Right atrium auricular region (tissue), 2 donors: ENCODE measurements at places on chromosomes 1 and 21. TPM values are rescaled to one million over a fixed set of nuclear protein-coding genes. Genes with fewer than 3 reads are reported as not detected.

PPP1R12B gene
- total RNA-seq: 821 TPM

VCAM1 gene
- total RNA-seq: 7.0 TPM

DNA sequence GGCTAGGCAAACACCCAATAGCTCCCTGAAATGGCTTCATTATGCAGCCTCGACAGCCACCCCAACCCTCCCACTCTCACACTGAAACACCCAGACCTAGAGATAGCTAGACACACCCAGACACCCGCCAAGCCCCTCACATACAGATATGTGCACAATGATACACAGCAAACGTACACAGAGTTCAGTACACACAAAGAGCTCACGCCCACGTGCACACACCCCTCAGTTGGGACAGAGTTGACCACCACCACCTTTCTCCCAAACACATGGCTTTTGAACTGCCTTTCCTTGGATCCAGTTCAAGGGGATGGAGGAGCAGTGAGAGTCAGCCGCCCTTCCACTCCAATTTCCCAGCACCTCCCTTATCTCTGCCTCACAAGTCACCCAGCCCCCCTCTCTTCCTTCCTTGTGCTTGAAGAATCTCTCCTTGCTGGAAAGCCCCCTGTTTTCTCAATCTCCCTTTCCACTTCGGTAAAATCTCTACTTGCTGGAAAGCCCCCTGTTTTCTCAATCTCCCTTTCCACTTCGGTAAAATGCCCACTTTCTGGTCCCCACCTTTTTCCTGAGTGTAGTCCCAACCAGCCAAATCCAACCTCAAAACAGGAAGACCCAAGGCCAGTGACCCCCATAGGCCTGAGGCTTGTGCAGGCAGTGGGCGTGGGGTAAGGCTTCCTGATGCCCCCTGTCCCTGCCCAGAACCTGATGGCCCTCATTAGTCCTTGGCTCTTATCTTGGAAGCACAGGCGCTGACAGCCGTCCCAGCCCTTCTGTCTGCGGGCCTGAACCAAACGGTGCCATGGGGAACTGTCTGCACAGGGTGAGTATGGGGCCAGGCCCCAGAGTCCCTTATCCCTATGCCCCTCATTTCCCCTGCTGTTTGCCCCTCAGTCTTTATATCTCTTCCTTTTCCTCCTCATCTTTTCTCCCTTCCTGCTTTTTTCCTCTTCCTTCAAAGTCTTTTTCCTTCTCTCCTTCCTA lies at the start of gene ACKR1:
Gene ACKR1, plus strand, starts transcription at position 715 of the 981 bp plus-strand sequence. Its CDS starts 85 bp downstream, at position 800.
- H3K4me1 ChIP-seq: no peaks in the 10 kb centered on the region
- no peak for DNase-seq
- H3K36me3 ChIP-seq: no peaks in the 10 kb centered on the region
- peak within 1 kb of the TSS; percentile 1 for H3K4me3 ChIP-seq
- H3K27me3 ChIP-seq: no peaks in the 10 kb centered on the region

C1orf87 gene
- not detected for total RNA-seq

DTL gene
- total RNA-seq: 0.08 TPM

CFHR2 gene
- not detected for total RNA-seq

DNA sequence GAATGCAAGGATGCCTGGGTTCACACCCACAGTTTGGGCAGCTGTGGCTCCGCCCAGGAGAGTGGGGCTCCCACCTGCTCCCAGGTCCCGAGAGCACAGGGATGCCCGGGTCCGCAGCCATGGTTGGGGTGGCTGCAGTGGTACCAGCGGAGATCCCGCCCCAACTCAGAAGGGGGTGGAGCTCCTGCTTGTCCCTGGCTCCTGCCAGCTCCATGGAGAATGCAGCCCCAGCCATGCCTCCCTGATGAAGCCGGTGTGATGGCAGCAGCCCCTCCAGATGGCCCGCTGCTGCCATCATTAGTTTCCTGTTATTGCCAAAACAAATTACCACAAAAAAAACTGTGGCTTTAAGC lies 113.1 kb upstream of the RUNX3 start:
- no peak overlapping the region for H3K4me3 ChIP-seq
- DNase-seq: no peak

DNA sequence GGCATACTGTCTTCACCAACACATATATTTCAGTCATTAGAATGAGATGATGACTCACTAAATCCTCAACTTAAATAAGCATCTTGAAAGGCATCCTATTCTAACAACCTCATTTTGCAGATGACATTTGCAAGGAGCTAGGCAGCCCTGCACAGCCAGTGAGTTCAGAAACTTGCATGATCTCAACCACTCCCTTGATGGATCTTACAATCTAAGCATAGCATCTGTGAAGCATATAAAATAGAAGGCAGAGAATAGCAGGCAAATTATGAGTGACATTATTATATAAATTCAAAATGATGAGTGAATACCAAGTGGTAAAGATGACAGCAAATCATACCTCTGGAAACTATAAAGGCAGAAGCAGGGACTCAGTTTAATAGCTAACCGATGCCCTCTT lies 31.6 kb downstream of the KRTAP20-3 start:
- H3K27ac ChIP-seq: no peak overlapping the region
- no peaks in the 10 kb centered on the region for H3K27me3 ChIP-seq
- no peak overlapping the region for H3K4me3 ChIP-seq

- no peaks in the 10 kb centered on the region for H3K36me3 ChIP-seq
- H3K27me3 ChIP-seq: no peaks in the 10 kb centered on the region
- H3K27ac ChIP-seq: no peak overlapping the region
- H3K4me3 ChIP-seq: no peak overlapping the region
Measured at GRCh38 chr1:219387211-219387610, 213.5 kb downstream of the LYPLAL1 start.

GRCh38 chr1:61426885-61427284 lies 298.1 kb downstream of the TM2D1 start:
- H3K36me3 ChIP-seq: peaks cover 7% of the 10 kb centered on the region
- DNase-seq: no peak
- H3K27ac ChIP-seq: peak overlapping the region; percentile 72
- no peaks in the 10 kb centered on the region for H3K4me1 ChIP-seq

GRCh38 chr1:86375688-86376087 lies 20.4 kb downstream of the ODF2L start:
- peaks cover 6% of the 10 kb centered on the region for H3K36me3 ChIP-seq
- no peak overlapping the region for H3K27ac ChIP-seq
- no peak overlapping the region for H3K4me3 ChIP-seq
- H3K27me3 ChIP-seq: no peaks in the 10 kb centered on the region

DNA sequence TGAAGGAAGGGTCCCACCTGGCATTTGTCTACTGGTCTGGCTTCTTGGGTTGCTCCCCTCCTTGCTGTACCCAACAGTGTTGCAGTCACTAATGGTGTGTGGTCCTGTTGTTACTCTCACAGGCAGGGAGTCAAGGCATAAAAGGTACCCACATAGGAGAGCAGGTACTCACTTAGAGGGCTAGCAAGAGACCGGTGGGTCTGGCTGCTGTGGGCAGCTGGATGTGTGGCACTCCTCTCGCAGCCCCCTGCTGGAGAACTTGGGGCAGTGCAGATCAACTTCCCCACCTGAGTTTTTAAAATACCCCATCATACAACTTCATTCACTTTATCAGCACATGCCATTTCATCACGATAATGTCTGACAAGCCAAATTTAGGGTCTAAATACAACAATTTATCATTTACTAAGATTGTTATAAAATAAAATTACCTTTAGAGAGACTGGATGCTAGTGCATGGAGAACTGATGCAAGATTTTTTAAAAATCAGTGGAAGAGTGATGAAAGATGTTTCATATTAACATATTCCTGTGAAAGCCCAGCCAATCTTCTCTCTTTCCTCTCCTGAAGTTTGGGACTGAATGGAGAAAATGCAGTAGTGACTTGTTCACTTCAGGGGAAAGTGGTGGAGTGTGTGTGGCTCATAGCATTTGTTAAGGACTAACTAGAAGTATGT lies 42.8 kb downstream of the ACP6 start:
- H3K27ac ChIP-seq: no peak overlapping the region
- no peaks in the 10 kb centered on the region for H3K27me3 ChIP-seq
- peaks cover 30% of the 10 kb centered on the region for H3K36me3 ChIP-seq
- DNase-seq: no peak
- H3K4me3 ChIP-seq: no peak overlapping the region

DNA sequence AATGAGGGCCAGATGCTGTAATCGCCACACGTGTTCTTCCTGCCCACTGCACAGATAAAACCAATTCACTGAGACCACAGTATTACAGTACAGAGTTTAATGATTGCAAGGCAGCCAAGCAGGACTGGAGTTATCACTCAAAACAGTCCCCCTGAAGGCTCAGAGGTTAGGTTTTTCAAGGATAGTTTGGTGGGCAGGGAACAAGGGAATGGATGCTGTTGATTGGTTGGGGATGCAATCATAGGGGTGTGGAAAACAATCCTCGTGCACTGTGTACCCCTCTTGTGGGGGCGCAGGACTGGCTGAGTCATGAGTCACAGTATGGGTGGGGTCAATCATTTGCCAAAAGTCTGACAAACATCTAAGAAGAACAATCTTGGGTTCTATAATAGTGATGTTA lies 12.4 kb upstream of the USP1 start:
- no peak overlapping the region for H3K4me3 ChIP-seq
- H3K27me3 ChIP-seq: no peaks in the 10 kb centered on the region
- no peaks in the 10 kb centered on the region for H3K4me1 ChIP-seq
- no peak for DNase-seq
- H3K27ac ChIP-seq: no peak overlapping the region

- no peaks in the 10 kb centered on the region for H3K36me3 ChIP-seq
- no peaks in the 10 kb centered on the region for H3K27me3 ChIP-seq
- no peak for DNase-seq
Measured at GRCh38 chr1:17927952-17928351, 172.8 kb downstream of the ACTL8 start.

GRCh38 chr1:211874521-211875347 lies 44.2 kb upstream of the LPGAT1 start:
- no peaks in the 10 kb centered on the region for H3K4me1 ChIP-seq
- DNase-seq: no peak
- no peak overlapping the region for H3K27ac ChIP-seq
- H3K4me3 ChIP-seq: no peak overlapping the region

DNA sequence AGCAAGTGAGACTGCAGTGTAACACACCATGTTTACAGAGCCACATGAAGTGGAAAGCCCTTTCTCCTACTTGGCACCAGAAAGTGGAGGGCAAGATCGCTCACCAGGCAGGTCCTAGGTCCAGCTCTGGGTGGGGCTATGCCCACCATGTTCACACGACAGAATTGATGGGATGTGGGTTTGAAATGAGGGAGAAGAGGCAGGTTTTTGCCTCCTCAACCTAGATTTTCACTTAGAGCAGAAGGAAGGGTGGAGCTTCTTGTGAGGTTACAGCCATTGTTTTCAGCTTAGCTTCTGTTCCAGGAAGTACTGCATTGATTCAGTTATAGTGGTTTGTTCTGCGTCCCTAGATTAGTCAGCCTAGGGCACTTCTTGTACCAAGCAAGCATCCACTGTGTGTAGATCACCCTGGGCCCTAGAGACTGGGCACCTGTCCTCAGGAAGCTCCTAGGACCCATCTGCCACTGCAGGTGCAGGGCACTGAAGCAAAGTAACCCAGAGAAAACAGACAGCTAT lies 2.3 kb downstream of the CD53 start:
- no peaks in the 10 kb centered on the region for H3K27me3 ChIP-seq
- H3K36me3 ChIP-seq: no peaks in the 10 kb centered on the region
- no peak overlapping the region for H3K27ac ChIP-seq
- DNase-seq: no peak
- H3K4me3 ChIP-seq: peak overlapping the region; percentile 25

NTNG1 gene
- total RNA-seq: 1.8 TPM

WDR64 gene
- not detected for total RNA-seq

DNA sequence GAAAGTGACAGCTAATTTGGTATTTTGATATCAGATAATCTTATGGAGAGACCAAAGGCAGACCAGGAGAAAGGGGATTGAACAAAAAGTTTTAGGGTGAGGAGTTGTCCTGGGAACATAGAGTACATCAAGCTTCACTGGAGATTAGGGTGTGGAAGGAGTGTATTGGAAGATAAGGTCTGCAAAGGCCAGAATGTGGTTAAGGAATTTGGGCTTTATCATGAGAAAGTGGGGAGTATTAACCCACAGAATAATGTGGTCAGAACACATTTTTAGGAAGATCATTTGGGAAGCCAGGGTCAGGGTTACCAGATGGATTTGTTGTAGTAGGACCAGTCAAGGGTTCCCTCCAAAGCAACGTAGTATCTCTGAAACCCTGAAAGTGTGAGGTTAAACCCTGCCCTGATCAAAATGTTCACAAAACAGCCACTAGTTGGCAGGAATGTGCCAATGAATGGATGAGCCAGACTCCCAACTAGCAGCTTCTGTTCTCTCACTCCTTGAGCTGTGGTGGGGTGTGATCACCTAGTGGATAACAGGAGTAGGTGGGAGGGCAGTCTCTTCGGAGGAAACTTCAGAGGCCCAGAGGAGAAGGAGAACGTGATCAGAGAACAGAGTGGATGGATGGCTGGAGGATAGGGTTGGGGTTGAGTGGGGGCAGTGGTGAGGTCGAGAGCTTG lies 35.8 kb downstream of the SLC2A1 start:
- DNase-seq: no peak
- no peak overlapping the region for H3K4me3 ChIP-seq
- no peak overlapping the region for H3K27ac ChIP-seq
- H3K27me3 ChIP-seq: no peaks in the 10 kb centered on the region
- H3K4me1 ChIP-seq: no peaks in the 10 kb centered on the region

GRCh38 chr1:156549390-156549789 lies 23.0 kb downstream of the IQGAP3 start:
- H3K27ac ChIP-seq: no peak overlapping the region
- no peaks in the 10 kb centered on the region for H3K27me3 ChIP-seq
- DNase-seq: no peak
- H3K4me3 ChIP-seq: no peak overlapping the region
- H3K4me1 ChIP-seq: no peaks in the 10 kb centered on the region

DNA sequence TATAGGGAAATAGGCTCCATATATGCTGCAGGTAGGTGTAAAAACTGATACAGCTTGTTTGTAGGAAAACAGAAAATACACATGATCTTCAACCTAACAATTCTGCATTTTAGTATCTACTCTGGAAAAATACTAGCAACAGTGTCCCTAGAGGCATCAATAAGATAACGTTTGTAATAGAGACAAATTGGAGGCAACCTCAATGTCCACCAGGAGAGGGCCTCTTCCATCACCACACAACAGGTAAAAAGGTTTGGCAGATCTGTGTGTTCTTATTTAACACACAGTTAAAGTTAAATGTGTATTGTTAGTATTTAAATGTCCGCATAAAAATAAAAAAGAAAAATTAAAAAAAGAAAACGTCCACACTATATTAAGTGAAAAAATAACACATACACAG lies 5.4 kb downstream of the EIF2D start:
- no peaks in the 10 kb centered on the region for H3K27me3 ChIP-seq
- DNase-seq: no peak
- no peaks in the 10 kb centered on the region for H3K4me1 ChIP-seq
- no peak overlapping the region for H3K27ac ChIP-seq
- H3K36me3 ChIP-seq: peaks cover 59% of the 10 kb centered on the region

ZFP69B gene
- total RNA-seq: 0.52 TPM

KISS1 gene
- total RNA-seq: not detected
